ENCODE measurements at places on chromosomes 13 and 19.

GRCh38 chr19:43704002-43704705, 11.7 kb upstream of the IRGC start:
- DNase-seq = no peak

GRCh38 chr13:43326100-43326499, 302.7 kb downstream of the DNAJC15 start:
- DNase-seq = no peak

GRCh38 chr13:59607172-59607571, 556.6 kb downstream of the DIAPH3 start:
- no peak for DNase-seq

DNA sequence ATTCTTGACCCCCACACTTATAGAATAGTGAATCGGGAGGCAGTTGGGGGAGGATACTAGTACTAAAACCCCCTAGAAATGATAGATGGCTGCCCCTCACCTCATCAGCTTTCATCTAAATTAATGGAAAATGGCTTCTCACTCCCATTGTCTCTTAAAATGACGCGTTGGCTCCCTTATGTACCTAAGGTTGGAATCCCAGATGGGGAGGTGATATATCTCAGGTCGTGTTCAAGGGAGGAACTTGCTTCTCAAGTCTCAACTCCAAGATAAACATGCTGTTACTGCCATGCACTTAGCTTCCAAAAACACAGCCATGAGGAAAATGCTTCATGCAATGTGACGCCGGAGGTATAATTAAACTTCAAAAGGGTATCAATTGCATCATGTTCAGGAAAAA, 18.8 kb upstream of the UBE2L5 start:
- no peak for DNase-seq

DNA sequence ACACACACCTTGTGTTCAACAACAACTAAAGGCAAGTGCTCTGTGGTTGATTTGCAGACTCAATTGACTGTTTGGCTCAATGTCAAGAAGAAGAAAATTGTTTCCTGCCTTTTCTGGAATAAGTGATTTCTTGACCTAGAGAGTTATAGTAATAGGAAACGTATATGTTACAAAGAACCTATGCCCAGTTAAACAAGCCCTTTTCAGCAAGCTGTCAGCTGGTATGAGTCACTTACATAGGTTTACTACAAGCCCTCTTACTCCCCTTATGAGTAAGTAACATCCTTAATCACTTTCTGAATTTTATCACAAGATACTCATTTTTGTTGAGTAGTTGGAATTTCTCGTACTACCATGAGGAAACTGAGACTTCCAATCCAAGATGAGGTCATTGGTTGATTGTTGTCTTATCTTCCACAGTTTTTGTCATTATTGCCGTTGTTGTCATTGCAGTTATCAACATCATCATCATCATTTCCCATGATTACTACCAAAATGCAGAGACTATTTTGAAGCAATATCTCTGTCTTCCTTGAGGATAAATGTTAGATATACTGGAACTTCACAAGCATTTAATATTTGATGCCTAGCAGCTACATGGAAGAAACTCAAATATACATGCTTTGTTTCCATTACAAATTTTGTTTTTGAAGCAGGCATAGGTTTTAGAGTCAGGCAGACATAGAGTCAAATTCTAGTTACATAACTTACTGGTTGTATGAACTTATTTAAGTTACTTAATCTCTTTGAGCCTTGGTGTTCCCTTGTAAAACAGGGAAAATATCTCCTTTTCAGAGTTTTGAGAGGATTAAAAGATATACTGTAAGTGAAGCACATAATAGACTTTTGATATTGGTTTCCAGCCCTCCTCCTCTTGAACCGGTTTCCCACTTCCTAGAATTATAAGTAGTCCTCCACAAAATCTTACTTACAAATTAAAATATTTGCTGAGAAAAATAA, 106.0 kb downstream of the RAP2A start:
- DNase-seq = no peak

GRCh38 chr19:5947435-5947834, 30.5 kb downstream of the RANBP3 start:
- DNase-seq = no peak

- no peak for DNase-seq
These were observed 43.7 kb upstream of the ENOX1 start for GRCh38 chr13:43830497-43830881.

DNA sequence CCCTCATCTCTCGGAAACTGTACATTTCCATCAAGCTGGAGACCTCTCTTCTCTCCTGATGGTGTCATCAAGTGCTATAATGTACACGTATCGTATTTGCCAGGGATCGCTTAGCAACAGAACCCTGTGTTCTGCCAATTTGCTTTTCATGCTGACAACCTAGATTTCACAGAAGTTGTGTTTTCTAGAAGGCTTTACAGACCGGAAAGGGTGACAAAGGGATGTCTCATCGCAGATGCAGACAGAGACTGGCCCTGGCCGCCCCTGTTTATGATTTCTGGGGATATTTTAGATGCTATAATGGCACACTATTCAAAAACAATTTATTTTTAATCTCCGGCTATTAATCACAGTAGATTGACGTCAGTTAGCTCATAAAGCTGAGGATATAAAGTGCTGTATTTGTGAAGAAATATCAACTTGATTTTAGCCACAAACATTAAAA, 291.4 kb downstream of the IRS2 start:
- no peak for DNase-seq

DNA sequence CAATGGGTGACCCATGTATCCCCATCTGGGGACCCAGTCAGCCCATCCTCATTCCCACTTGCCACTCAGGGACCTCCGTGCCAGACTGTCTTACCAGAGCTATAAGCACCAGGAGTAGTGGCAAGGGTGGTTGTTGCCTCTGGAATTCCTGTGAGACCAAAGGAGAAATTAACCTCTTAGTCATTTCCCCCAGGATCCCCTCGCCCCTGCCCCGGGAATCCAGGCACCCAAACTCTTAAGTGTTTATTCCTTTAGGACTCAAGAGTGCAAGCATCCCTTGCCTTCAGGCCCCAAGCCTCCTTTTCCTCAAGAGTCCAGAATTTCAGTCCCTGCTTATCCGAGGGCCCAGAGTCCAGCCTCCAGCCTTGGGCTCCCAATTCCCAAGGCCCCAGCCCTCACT, 9.2 kb downstream of the NTN5 start:
- DNase-seq = no peak

GRCh38 chr13:49760558-49760957, 31.9 kb downstream of the KPNA3 start:
- no peak for DNase-seq

- DNase-seq = no peak
These were observed 178.6 kb downstream of the SHISA2 start for GRCh38 chr13:25873242-25873612.

GRCh38 chr19:4378886-4379285, 21.5 kb downstream of the SH3GL1 start:
- DNase-seq = no peak

DNA sequence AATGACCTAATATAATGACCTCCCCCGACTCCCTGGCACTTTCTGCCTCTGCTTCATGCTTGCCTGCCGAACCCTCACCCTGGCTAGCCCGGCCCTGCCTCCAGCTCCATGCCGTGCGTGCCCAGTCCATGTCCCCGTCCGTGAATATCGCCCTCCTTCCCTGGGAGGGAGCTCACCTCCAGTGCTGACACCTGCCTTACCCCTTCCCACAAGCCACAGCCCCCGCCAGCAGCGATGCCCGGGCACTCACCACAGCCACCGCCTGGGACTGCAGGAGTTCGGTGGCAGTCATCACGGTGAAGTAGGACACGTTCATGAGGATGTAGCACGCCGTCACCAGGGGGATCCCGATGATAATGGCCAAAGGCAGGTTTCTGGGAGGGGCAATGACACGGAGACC, 10.0 kb downstream of the SLC7A9 start:
- DNase-seq = no peak

DNA sequence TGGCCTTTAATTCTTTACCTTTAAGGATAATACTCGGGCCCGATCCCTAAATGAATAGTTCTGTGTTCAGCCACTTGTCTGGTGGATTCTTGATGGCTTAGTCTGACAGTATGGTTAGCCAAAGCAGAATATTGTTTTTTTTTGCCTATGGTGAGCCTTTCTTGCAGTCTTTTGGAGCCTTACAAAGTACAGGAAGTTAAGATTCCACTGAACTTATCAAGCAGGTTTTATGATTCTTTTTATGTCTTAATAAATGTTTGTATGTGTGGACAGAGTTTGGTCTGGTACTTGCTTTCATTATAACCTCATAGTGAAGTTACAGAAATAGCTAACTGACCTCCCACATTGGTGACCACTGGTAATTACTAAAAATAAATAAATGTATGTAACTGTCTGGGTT, 17.1 kb downstream of the PCCA start:
- no peak for DNase-seq

GRCh38 chr19:42360787-42361544, 29.1 kb downstream of the CNFN start:
- DNase-seq = no peak

GRCh38 chr13:44425815-44426078, 52.1 kb downstream of the SERP2 start:
- DNase-seq = no peak

GRCh38 chr19:28065026-28065425, 1147.9 kb downstream of the UQCRFS1 start:
- no peak for DNase-seq

DNA sequence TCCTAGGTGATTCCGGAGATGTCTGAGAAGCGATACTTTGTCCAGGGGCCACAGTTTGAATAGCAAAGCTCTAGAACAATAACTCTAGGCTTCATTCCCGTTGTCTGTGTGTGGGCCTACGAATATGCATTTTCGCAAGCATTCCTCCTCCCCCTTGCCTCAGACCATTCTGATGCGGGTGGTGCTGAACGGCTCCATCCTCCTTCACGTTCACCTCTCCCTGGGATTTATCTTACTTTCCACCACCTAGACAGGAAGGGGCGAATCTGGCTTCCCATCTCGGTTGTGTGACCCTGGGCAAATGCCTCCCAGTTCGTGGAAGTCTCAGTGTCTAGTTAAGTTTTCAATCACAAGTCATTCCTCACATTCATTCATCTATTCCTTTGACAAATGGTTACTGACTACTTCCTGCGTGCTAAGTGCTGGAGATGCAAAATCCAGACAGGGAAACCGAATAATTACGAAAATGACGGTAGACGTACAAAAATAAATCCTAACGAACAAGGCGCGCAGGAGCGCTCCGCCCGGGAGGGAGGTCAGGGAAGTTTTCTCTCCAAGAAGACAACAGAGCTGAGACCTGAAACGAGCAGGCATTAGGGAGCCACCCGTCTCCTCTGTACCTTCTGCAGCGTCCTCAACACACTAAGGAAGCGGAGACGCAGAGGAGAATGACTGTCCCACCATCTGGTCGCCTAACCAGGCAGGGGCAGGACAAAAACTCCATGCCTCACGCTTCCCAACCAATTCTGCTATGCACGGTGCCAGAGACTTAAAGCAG, 1.3 kb upstream of the CNOT3 start:
- no peak for DNase-seq

DNA sequence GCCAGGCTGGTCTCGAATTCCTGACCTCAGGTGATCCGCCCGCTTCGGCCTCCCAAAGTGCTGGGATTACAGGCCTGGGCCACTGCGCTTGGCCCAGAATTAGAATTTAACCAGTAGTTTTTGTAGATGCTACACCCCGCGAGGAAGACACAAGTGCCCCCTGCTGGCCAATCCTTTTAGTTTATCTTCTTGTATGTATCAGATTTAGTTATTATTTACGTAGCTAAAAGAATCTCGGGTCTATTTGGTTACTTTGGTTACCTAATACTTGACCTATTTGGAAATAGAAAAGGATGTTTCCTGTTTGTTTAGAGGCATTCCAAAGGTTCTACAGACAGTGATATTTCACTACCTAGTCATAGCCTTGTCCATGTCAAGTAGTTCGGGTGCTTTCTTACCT, 22.0 kb downstream of the MUC16 start:
- no peak for DNase-seq

DNA sequence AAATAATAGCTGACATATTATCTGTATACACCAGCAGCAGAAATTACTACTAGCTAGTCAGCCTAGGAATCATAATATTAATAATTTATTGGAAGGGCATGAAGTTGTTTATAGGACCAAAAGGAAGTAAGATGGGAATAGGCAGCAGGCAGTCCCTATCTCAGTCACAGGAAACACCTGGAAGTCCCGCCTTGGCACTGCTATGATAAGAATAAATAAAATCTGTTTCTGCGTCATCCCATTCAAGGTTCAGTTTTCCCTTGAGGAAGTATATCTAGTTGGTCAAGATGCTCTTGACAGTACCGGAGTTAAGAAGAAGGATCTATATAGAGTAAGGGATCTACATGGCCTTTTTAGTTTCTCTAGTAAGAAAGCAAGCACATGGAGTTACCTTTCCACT, 830.8 kb downstream of the DIAPH3 start:
- no peak for DNase-seq

- no peak for DNase-seq
These were observed 5.8 kb downstream of the ZNF175 start for GRCh38 chr19:51576850-51577249.

DNA sequence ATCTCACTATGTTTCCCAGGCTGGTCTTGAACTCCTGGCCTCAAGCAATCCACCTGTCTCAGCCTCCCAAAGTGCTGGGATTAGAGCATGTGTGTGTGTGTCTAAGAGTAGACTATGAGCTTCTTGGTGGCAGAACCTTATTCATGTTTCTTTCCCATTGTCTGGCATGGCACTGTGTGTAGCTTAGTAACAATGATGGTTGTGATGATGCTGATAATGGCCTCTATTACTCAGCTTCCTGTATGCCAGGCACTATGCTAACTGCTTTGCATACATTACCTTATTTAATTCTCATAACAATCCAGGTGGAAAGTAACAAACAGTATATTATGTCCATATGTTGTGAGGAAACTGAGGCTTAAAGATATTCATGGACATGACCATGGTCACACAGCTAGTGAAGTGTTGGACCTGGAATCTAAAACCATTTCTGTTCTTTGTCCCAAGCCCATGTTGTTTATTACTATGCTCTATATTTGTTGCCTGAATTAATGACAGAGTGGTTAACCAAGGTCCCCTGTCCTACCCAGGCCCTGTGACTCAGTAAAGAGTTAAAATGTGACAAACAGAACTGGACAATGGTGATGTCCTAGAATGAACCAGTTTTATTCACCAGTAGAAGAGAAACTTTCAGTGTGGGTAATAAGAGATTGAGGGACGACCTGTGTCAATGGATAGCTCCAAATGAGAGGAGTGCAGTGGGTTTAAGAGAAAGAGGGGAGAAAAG, 109.6 kb downstream of the KLF5 start:
- no peak for DNase-seq

- no peak for DNase-seq
These were observed 22.7 kb upstream of the KCTD15 start for GRCh38 chr19:33773704-33774624.

- DNase-seq = no peak
These were observed 64.9 kb downstream of the MZT1 start for GRCh38 chr13:72662548-72662947.

- no peak for DNase-seq
These were observed 8.6 kb upstream of the MYCBP2 start for GRCh38 chr13:77335543-77335942.

- no peak for DNase-seq
These were observed 14.9 kb downstream of the COMP start for GRCh38 chr19:18776288-18776594.

GRCh38 chr13:51577690-51578089, 6.6 kb upstream of the WDFY2 start:
- no peak for DNase-seq

All from NCI-H1105 treated with DMSO at 0.1 percent for 48 hours (cell line).